ENCODE measurements at places on chromosomes 2 and 18.
A peak's percentile ranks its signal among the peaks of the same experiment; 100 is the strongest.

DNA sequence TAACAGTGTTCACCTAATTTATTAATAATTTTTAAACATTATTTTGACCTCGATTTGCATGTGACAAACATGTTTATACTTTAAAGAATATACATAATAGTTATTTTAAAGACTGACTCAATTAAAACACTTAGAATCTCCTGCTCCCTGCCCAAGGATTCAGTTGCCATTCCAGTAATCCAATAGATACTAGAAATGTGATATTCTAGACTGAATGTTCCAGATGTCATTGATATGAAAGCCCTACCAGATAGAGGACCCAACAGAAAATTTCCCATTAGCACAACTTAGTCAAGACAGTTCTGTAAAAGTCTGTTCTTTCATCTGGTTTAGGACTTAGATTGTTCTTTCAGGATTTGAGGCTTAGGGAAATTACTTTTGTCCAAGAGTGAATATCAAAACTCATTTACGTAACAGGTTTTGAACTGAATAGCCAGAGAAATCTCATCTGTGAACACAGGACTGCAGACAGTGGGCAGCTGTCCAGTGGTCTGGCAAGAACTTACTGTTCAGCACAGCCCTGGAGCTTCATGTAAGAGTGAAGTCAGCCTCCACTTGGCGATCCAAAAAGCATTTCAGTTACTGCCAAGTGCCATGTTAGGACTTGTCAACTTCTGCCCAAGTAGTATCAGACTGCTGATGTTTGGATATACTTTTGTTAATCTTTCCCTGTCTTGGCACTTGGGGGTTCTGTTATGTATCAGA is 77.5 kb downstream of the OSBPL6 start:
- DNase-seq, result no peak

- no peak for DNase-seq
These were observed 567.4 kb downstream of the TSN start for GRCh38 chr2:122322815-122323214.

DNA sequence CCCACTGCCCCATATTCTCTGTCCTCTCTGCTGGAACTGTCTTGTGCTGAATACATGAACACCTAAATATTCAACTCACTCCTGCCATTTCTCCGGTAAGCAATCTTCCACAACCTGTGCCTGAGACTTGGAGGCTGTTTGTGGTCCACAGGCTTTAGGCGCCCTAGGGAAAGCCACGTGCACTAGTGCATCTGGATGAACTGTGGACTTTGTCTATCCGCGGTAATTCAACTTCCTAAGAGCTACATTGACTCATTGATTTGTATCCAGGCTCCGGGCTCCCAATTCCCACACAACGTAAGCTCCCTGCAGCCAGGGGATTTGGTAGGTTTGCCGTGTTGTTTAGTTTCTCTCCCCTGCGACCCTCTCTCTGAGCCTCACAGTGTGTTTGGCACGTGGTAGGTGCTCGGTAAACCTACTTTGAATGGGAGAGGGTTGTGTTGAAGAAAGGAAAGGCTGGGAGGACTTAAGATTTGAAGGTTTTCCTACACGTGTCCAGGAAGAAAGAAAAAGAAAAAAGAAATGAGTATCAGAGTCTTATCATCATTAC is 718.2 kb downstream of the DPP10 start:
- DNase-seq, result no peak

DNA sequence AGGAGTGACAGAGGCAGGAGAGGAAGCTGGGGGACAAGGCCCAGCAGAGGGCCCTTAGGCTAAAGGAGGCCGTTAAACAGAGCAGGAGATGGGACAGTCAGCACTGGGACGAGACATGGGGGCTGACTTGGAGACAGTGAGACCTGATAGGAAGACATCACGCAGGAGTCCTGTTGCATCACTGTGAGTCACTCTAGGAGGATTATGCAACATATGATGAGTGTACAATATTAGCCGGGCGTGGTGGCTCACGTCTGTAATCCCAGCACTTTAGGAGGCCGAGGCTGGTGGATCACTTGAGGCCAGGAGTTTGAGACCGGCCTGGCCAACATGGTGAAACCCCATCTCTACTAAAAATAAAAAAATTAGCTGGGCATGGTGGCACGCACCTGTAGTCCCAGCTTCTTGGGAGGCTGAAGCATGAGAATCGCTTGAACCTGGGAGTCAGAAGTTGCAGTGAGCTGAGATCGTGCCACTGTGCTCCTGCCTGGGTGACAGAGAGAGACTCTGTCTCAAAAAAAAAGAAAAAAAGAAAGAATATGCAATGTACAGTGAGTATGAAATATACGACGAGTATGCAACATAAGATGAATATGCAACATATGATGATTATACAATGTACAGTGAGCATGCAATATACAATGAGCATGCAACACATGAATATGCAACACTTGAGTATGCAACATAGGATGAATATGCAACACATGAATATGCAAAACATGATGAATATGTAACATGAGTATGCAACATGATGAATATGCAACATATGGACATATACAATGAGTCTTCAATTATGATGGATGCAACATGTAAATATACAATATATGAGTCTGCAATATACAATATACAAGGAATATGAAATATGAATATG is 83.3 kb upstream of the ID2 start:
- no peak for DNase-seq

GRCh38 chr2:3575534-3576262 is 638 bp downstream of the RPS7 start:
- DNase-seq, result peak; percentile 38

GRCh38 chr2:176122683-176123410 is at the start of gene HOXD9:
HOXD9 (plus strand) TSS chr2:176122719; CDS start chr2:176122769, 50 bp downstream.
- DNase-seq, result no peak

DNA sequence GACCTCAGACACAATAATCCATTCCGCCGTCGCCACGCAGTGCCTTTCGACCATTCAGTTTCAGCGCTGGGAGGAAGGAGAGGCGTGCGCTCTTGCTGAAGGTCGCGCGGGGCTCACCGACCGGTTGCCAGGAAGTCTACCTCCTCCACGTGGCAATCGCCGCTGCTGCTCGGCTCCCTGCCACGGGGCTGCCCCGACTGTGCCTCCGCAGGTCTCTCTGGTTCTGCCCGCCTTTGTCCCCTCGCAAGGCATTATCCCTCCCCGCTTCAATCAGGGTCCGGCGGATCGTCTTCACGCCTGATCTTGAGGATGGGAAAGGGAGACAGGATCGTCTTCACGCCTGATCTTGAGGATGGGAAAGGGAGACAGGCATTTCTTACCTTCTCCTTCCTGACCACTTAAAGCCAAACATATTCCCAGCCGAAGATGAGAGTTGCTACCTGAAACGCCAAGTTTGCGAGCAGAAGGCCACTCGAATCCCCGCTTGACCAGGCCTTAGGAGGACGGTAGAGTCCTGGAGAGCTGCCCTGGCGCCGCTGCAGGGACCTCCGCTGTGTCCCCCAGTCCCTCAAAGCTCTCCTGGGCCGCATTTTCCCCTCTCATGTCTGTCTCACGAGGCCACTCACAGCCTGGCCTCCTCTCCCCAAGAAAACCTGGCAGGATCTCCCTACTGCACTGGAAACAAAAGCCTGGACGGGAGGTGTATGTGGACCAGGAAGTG is 4.3 kb upstream of the GPR45 start:
- no peak for DNase-seq

GRCh38 chr2:149984311-149984710 is 396.7 kb upstream of the MMADHC start:
- no peak for DNase-seq

GRCh38 chr18:48552130-48552529 is 13.3 kb downstream of the CTIF start:
- DNase-seq, result no peak

DNA sequence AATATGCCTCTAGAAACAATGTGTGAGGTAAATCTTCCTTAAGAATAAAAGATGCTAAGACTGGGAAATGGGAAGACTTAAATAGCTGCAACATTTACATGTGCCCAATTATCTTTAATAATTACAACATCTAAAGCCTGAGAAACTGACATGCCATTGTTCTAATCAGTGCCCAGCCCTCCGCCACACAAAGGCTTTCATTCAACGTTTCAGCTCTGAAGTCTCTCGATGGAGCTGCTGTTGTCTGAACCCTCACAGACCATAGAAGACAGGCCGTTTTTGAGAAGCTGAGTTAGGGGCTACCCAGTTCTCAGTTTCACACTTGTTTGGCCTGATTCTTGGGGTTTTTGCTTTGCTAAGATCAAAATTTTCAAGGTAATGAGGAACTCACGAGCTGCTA is 315.4 kb upstream of the CHST9 start:
- no peak for DNase-seq

DNA sequence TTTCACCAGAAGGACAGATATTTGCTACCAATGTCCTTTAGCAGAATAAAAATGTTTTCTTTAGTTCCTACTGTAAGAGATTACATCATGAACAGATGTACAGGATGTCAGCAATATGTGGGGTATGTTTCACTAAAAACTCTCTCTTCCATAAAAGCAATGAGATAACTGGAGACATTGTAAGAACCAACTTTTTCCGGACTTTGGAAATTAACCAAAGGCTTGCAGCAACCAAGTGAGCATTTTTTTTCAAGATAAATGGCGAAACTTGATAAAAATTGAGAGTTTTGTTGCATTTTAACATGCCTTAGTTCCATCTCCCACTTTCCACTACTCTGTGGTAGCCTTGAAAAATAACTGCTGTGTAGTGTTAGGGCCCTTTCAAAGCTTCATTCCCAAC is 429.8 kb upstream of the CDH2 start:
- no peak for DNase-seq

DNA sequence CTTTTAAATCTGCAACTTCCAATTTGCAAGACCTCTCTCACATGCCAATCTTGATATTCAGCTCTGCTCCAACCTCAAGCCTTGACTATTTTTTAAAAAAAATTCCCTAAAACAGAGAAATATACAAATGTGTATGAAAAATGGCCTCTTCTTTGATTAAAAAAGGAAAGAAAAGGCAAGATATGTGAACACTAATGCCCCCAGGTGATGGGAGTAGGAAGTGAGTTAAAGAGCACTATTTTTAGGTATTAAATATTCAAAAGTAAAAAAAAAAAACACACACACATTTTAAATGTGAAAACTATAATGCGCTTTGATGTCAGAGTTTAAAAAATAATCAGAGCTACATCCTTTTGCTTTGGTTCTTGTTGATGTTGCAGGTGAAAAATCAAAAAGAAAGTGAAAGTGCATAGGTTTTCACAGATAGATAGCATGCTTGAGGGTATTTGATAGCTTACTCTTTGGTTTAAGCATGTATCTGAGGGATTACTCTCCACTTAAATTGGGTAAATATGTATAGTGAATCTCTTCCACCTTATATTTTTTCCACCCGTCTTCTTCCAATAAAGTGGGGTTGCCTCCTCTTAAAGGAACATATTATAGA is 406.0 kb upstream of the POU3F3 start:
- no peak for DNase-seq

DNA sequence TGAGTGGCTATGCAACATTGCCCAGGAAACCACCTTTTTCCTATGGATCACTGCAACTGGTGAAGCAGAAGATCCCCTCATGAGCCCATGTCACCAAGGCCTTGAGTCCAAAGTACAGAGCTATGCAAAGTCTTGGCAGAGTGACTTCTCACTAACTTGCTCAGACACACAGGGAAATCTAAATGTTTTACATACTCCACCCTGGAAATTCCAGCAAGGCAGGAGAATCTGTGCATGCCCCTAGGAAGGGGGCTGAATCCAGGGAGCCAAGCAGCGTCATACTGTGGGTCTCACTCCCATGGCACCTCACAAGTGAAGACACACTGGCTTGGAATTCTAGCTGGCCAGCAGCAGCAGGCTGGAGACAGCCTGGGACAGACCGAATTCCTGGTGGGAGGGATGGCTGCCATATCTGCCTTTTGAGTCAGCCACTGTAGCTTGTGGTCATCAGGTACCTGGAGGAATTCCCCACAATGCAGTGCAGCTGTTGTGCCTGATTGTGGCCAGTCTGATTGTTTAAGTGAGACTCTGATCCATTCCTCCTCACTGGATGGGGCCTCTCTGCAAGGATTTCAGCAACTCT is 1817.4 kb downstream of the SUCLG1 start:
- DNase-seq, result no peak

Measured in central memory CD4-positive, alpha-beta T cell (primary cell).